ENCODE measurements at places on chromosomes 2 and 18. TPM values are rescaled to one million over a fixed set of nuclear protein-coding genes. Genes with fewer than 3 reads are reported as not detected.

GRCh38 chr18:51137891-51138290 is 59.6 kb downstream of the MEX3C start:
- no peak overlapping the region for H3K27ac ChIP-seq
- H3K36me3 ChIP-seq = no peaks in the 10 kb centered on the region
- DNase-seq = no peak
- H3K4me1 ChIP-seq = peaks cover 14% of the 10 kb centered on the region
- no peaks in the 10 kb centered on the region for H3K27me3 ChIP-seq

GRCh38 chr18:61031626-61032025 is 301.6 kb upstream of the CDH20 start:
- H3K27ac ChIP-seq = no peak overlapping the region
- no peak for DNase-seq
- no peaks in the 10 kb centered on the region for H3K27me3 ChIP-seq

Gene NEB
- total RNA-seq = 0.28 TPM

- H3K27ac ChIP-seq = no peak overlapping the region
- peaks cover 69% of the 10 kb centered on the region for H3K36me3 ChIP-seq
- H3K27me3 ChIP-seq = no peaks in the 10 kb centered on the region
- peaks cover 3% of the 10 kb centered on the region for H3K4me1 ChIP-seq
- H3K4me3 ChIP-seq = no peak overlapping the region
- DNase-seq = no peak
These were observed 89.0 kb downstream of the RAPH1 start for GRCh38 chr2:203446071-203446481.

GRCh38 chr2:17579605-17580318 is 39.3 kb downstream of the VSNL1 start:
- no peaks in the 10 kb centered on the region for H3K27me3 ChIP-seq
- H3K4me3 ChIP-seq = no peak overlapping the region
- no peaks in the 10 kb centered on the region for H3K36me3 ChIP-seq
- H3K27ac ChIP-seq = no peak overlapping the region
- no peaks in the 10 kb centered on the region for H3K4me1 ChIP-seq

DNA sequence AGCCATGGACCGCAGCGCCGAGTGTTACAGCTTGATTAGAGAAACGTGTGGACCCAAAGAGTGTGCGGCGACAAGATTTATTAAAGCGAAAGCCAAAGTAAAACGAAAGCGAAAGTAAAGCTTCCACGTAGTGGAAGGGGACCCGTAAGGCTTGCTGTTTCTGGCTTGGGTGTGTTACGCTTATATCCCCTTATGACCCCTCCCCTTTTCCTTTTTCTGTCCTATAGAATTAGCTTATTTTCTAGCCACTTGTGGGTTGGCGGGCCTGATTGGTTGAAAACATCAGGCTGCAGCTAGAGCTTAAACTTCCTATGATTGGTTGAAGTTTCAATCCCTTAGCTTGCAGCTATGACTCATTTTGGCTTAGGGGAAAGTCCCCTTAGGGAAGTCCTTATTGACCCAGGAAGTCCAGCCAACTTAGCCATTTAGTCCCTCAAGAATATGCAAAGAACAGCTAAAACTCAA is 969.7 kb downstream of the DCDC2C start:
- no peaks in the 10 kb centered on the region for H3K4me1 ChIP-seq
- H3K27ac ChIP-seq = no peak overlapping the region
- H3K36me3 ChIP-seq = no peaks in the 10 kb centered on the region
- H3K4me3 ChIP-seq = no peak overlapping the region
- DNase-seq = no peak

DNA sequence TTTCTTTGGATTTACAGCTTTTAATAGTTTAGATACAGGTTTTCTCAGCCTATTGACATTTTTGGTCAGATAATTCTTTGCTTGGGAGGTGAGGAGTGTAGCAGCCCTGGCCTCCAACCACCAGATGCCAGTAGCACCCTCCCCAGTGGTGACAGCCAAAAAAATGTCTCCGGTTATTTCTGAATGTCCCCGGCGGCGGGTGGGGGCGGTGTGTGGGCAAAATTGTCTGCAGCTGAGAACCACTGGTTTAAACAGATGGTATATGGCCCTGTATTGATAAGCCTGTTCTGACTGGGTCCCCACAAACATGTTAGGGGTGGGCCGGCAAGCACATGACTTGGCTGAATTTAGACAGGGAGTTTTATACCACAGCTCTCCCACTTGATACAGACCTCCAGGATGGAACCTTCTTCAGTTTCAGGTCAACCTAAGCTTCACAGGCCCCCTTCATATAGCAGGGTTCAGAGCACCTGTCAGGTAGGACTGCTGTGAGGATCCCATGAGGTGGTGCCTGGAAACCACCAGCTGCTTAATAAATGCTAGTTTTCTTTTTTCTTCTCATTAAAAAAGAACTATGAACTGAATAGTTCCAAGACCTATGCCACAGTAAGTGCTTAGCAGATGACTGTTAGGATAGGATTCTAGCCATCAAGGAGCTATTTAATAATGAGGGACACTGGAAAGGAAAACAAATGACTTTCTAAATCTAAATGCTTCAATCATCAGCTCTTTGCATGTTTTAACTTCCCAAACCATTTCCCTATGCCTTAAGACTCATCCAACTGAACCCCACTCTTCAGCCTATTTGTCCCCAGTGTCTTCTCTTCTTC is 18.1 kb downstream of the LPIN2 start:
- no peaks in the 10 kb centered on the region for H3K27me3 ChIP-seq
- no peak overlapping the region for H3K27ac ChIP-seq
- DNase-seq = peak; percentile 90
- H3K36me3 ChIP-seq = no peaks in the 10 kb centered on the region
- no peaks in the 10 kb centered on the region for H3K4me1 ChIP-seq

GRCh38 chr2:199869227-199869541 is 18.2 kb upstream of the FTCDNL1 start:
- H3K4me3 ChIP-seq = no peak overlapping the region
- H3K4me1 ChIP-seq = no peaks in the 10 kb centered on the region
- DNase-seq = no peak
- H3K27me3 ChIP-seq = no peaks in the 10 kb centered on the region
- no peak overlapping the region for H3K27ac ChIP-seq
- H3K36me3 ChIP-seq = no peaks in the 10 kb centered on the region

- no peaks in the 10 kb centered on the region for H3K27me3 ChIP-seq
- H3K4me3 ChIP-seq = no peak overlapping the region
- H3K27ac ChIP-seq = no peak overlapping the region
- H3K36me3 ChIP-seq = peaks cover 30% of the 10 kb centered on the region
These were observed 54.6 kb downstream of the PIKFYVE start for GRCh38 chr2:208320686-208321085.

DNA sequence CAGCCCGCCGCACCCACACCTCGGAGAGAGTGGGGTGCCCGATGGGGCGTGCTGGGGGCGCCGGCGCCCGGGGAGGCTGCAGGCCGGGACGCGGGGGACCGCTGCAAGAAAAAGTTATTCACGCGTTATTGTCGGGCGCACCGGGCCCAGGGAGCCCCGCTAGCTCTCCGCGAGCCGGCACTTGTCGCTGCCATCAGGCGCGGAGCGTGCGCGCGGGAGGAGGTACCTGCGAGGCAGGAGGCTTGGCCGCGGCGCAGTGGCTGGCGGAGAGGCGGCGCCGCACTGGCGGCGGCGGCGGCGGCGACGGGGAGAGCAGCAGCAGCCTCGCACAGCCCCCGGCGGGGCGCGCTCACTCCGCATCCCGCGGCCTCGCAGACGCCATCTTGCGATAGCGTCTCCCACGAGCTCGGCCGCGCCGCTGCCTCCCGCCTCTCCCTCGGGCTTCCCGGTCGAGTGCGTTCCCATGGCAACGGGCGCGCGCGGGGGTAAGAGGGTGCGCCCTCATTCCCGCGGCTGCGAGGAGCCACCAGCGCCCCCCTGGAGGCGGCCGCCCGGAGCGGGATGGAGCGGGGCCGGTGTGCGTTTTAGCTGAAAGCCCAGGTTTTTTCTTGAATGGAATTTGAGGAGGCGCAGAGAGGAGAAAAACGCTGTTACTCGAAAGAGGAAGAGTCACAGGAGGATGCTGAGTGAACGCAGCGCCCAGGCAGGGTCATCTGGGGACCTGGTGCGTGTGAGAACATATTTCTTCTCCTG is at the start of gene CHN1:
Gene CHN1, minus strand, starts transcription at position 402 of the 753 bp plus-strand sequence. CDS start 469 bp downstream, outside the sequence.
- H3K4me1 ChIP-seq = peaks cover 7% of the 10 kb centered on the region
- peak; percentile 58 for DNase-seq
- no peak within 1 kb of the TSS for H3K27ac ChIP-seq
- H3K4me3 ChIP-seq = no peak within 1 kb of the TSS

Gene FSHR
- not detected for total RNA-seq

DNA sequence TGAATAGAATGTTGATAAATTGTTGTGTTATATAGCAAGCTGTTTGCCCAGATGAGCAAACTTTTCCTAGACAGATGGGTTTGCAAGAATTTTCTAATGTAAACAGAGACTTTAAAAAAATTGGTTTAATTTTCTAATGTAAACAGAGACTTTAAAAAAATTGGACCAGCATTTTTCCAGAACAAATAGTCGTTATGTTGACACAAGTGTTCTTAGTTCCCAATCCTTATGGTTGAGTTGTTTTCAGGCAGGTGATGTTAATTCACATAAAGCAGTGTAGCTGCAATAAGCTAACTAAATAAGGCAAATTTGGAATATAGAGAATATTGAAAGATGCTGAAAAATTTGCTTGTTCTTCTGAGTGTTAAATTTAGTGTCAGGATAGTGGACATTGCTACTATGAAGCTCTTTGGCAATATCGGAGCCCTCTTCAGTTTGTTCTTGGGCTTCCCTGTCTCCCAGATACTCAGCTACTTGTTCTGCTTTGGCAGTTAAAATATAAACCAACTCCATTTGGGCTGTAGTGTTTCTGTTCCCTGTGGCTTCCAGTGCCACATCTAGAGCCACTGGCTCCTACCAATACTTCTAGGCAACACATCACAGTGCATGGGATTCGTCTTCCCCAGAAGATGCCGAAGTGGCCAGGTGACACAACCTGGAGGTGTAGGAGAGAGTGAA is 105.7 kb downstream of the DYNAP start:
- no peak overlapping the region for H3K27ac ChIP-seq
- H3K36me3 ChIP-seq = no peaks in the 10 kb centered on the region
- no peaks in the 10 kb centered on the region for H3K27me3 ChIP-seq
- DNase-seq = no peak

Gene SCN9A
- 9.1 TPM for total RNA-seq

- no peak overlapping the region for H3K4me3 ChIP-seq
- H3K4me1 ChIP-seq = peaks cover 5% of the 10 kb centered on the region
- no peaks in the 10 kb centered on the region for H3K27me3 ChIP-seq
- no peak for DNase-seq
- H3K36me3 ChIP-seq = no peaks in the 10 kb centered on the region
These were observed 287.7 kb upstream of the ID2 start for GRCh38 chr2:8394131-8394530.

- no peaks in the 10 kb centered on the region for H3K36me3 ChIP-seq
- H3K4me1 ChIP-seq = peaks cover 3% of the 10 kb centered on the region
- H3K27ac ChIP-seq = no peak overlapping the region
- H3K27me3 ChIP-seq = no peaks in the 10 kb centered on the region
- no peak for DNase-seq
- no peak overlapping the region for H3K4me3 ChIP-seq
These were observed 18.9 kb downstream of the TTR start for GRCh38 chr18:31610286-31611205.

DNA sequence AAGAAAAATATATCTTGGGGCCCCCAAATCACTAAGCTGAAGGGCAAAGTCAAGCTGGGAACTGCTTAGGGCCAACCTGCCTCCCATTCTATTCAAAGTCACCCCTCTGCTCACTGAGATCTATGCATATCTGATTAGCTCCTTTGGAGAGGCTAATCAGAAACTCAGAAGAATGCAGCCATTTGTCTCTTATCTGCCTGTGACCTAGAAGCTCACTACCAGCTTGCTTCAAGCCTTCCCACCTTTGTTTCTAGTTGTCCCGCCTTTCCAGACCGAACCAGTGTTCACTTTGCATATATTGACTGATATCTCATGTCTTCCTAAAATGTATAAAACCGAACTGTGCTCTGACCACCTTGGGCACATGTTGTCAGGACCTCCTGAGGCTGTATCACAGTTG is 479.4 kb downstream of the METTL4 start:
- no peaks in the 10 kb centered on the region for H3K4me1 ChIP-seq
- no peaks in the 10 kb centered on the region for H3K36me3 ChIP-seq
- DNase-seq = no peak
- H3K27ac ChIP-seq = no peak overlapping the region
- H3K4me3 ChIP-seq = no peak overlapping the region
- no peaks in the 10 kb centered on the region for H3K27me3 ChIP-seq

- no peaks in the 10 kb centered on the region for H3K27me3 ChIP-seq
- H3K4me1 ChIP-seq = peaks cover 49% of the 10 kb centered on the region
- H3K4me3 ChIP-seq = peak within 1 kb of the TSS; percentile 89
- no peaks in the 10 kb centered on the region for H3K36me3 ChIP-seq
- peak; percentile 87 for DNase-seq
These were observed at the start of gene TMBIM1 for GRCh38 chr2:218292048-218293014. TMBIM1 (minus strand) TSS chr2:218292503; CDS start chr2:218282141, 10,362 bp downstream.

DNA sequence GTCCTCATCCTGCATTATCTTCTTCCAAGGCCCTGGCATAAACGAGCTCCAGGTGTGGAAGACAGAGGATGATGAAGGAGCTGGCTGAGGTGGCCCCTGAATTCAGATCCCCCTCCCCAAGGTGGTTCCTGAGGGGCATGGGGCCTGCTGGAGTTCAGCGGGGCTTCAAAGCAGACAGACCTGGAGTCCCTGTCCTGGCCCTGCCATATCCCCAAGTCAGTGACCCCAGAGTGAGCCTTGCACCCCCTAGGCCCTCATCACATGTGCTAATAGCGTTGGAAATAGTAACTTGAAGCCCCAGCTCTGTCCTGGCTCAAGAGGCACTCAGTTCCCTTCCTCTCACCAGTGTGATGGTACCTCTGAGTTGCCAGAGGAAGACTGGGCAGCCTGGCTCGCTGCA is 172.9 kb downstream of the GALNT1 start:
- no peak for DNase-seq
- no peaks in the 10 kb centered on the region for H3K27me3 ChIP-seq
- no peak overlapping the region for H3K4me3 ChIP-seq
- no peak overlapping the region for H3K27ac ChIP-seq
- no peaks in the 10 kb centered on the region for H3K36me3 ChIP-seq
- no peaks in the 10 kb centered on the region for H3K4me1 ChIP-seq

GRCh38 chr2:217335341-217335966 is 475.6 kb upstream of the TNP1 start:
- H3K4me1 ChIP-seq = no peaks in the 10 kb centered on the region
- no peaks in the 10 kb centered on the region for H3K36me3 ChIP-seq
- no peak overlapping the region for H3K27ac ChIP-seq
- no peak overlapping the region for H3K4me3 ChIP-seq
- DNase-seq = no peak

Gene TOGARAM2
- total RNA-seq = 0.19 TPM

- H3K4me1 ChIP-seq = no peaks in the 10 kb centered on the region
- no peak for DNase-seq
- no peak overlapping the region for H3K27ac ChIP-seq
- no peaks in the 10 kb centered on the region for H3K36me3 ChIP-seq
- no peaks in the 10 kb centered on the region for H3K27me3 ChIP-seq
These were observed 31.3 kb downstream of the POU3F3 start for GRCh38 chr2:104885119-104885782.

Gene TUBA3E
- not detected for total RNA-seq

DNA sequence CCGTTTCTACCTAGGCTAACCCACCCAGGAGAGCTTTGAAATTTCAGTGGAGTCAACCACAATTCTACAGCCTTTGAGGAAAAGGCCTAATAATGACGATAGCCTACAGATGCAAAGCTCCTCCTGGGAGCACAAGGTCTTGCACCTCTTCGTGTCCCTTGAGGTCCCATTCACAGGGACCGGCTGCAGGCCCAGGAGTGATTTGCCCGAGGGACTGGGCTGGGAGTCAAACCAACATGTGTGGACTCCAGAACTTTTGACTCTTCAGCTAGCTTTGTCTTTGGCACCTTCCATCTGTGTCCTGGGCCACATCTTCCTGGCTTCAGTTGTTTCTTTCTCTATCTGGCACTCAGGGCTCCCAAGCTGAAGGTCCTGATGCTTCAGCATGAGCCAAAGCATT is 76.5 kb downstream of the SMAD7 start:
- H3K4me3 ChIP-seq = no peak overlapping the region
- no peaks in the 10 kb centered on the region for H3K36me3 ChIP-seq
- no peaks in the 10 kb centered on the region for H3K27me3 ChIP-seq
- no peaks in the 10 kb centered on the region for H3K4me1 ChIP-seq
- DNase-seq = no peak
- no peak overlapping the region for H3K27ac ChIP-seq

Gene CMPK2
- 4.6 TPM for total RNA-seq

All from liver (tissue), 10 donors.